Psoas muscle (tissue), 8 donors: ENCODE measurements at places on chromosomes 16 and 17. TPM values are rescaled to one million over a fixed set of nuclear protein-coding genes. Genes with fewer than 3 reads are reported as not detected.

- no peak for DNase-seq
Measured at GRCh38 chr16:67877064-67877463, 4.2 kb downstream of the EDC4 start.

- peak; percentile 53 for DNase-seq
Measured at GRCh38 chr16:89268987-89269735, 51.7 kb downstream of the ZNF778 start.

The KRT34 gene
- not detected for total RNA-seq

- no peak for DNase-seq
Measured at GRCh38 chr17:63764716-63765115, 8.7 kb downstream of the CCDC47 start.

GRCh38 chr16:50371936-50372595, 3.3 kb upstream of the BRD7 start:
- no peak for DNase-seq

DNA sequence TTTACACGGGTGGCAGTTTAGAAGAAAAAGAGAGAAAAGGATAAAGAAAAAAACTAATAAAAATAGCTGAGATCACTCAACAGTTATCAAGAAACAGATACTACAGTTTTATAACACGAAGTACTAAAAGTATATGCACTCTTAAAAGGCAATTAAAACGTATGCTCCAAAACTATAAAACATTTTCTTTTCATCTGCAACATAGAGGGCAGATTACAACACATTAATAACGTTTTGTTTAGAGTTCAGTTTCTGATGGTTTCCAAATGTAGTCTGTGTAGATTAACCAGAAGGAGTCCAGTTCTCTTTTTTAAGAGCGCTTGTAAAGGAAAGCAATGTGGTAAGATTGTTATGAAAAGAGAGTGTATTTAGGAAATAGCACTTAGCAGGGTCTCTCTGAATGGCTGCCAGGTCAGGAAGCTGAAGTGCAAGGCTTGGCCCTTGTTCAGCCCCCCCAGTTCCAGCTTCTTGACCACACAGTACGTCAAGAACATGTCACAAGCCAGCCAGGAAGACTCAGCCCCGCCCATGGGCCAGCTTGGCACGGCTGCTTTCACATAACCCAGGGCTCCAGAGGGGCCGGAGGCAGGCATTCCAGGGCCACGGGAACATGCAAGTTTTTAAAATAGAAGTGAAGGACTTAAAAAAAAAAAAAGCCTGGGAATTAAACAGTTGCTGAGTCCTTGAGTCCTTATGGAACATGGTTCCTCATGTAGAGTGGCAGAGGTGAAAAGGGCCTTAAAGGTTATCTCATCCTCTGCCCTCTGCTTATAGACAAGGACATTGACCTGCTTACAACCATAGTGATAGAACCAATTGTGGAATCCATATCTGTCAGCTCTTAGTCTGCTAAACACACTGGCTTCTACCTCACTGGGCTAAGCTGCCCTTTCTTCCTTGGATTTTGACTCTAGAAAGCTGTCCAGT, 147.4 kb upstream of the TBX2 start:
- DNase-seq = peak; percentile 88

- no peak for DNase-seq
Measured at GRCh38 chr16:89707695-89708094, 6.2 kb upstream of the SPATA2L start.

The CCL7 gene
- total RNA-seq = 0.28 TPM

GRCh38 chr17:75514299-75514918, 928 bp downstream of the CASKIN2 start:
- DNase-seq = no peak

The SCIMP gene
- 0.74 TPM for total RNA-seq

The CENPV gene
- total RNA-seq = 33.5 TPM

DNA sequence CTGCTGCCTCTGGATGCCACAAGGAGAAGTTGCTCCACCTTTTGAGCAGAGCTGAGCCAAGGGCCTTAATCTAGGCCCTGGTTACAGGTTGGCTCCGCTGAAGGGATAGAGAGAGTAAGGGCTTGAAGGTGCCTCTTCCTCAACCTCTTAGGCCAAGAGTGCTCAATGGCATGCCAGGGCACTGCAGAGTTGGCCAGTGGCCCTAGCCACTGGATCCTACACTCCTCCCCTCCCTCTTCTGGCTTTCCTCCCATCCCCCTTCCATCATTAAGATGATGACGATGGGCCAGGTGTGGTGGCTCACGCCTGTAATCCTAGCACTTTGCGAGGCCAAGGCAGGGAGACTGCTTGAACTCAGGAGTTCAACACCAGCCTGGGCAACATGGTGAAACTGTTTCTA, 50.5 kb downstream of the MYO18A start:
- DNase-seq = no peak

DNA sequence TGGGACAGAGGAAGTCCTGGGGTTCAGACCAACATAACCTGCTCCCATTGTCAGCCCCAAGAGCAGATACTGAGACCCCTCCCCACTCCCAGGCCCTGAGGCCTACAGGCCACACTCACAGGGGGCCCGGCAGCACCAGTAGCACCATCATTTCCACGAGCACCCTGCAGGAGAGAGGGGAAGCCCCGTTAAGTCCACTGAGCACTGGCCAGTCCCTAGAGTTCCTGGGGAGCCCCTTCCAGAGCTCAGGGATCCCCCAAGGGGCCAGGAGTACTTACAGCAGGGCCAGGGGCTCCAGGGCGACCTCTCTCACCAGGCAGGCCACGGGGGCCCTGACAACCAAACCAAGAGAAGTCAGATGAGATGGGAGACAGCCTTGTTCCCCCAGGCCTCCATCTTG, 5.4 kb downstream of the COL1A1 start:
- peak; percentile 39 for DNase-seq

The CCL8 gene
- not detected for total RNA-seq

DNA sequence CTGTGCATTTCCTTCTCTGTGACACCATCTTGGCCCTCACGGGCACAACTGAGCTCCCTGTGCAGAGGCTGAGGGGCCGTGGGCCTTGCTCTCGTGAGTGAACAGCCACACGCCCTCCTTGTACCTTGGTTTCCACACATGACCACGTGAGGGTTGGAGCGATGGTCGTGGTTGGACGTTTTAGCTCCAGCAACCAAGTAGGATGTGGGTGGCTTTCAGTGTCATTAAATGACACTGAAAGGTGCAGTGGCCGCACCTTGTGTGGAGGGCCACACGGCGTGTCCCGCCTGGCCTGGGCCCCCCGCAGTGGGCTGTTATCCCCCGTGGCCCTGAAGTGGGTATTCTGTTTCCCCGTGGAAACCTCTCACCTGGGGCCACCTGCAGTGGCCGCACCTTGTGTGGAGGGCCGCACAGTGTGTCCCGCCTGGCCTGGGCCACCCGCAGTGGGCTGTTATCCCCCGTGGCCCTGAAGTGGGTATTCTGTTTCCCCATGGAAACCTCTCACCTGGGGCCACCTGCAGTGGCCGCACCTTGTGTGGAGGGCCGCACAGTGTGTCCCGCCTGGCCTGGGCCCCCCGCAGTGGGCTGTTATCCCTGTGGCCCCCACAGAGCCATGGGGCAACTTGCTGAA, 28.2 kb downstream of the ACSF3 start:
- DNase-seq = no peak

DNA sequence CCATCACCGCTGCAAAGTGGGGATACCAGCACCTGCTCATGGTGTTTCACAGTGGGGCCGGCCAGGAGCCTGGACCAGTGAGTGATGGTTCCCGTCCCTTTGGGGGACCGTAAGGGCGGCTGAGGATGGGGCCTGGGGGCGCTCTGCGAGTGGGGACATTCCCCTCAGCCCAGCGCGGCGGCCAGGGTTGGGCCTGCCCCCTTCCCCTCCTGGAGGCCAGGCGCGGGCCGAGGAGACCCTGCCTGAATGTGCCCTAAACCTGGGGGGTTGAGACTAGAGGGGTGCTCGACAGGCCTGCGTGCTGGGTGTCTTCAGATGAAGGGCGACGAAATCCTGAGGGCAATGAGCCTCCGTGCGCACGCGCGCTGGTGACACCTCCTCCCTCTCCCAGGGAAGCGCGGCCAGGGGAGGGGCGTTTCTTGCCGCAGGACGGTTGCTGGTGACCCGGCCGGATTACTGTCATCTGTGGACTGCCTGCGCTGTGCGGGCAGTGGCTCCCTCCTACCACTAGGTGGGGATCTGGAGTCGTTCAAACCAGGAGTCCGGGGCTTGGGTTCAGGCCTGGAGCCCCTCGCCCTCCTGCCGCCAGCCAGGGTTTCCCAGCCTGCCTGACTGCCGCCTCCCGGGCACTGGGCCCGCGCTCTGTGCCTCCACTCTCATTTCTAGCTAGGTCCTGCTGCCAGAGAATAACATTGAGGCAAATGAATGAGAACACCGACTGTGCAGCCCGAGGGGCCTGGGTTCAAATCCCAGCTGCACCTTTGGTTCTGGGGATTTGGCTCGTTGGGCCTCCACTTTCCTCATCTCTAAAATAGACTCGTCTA, 17.1 kb downstream of the TBX2 start:
- peak; percentile 93 for DNase-seq

DNA sequence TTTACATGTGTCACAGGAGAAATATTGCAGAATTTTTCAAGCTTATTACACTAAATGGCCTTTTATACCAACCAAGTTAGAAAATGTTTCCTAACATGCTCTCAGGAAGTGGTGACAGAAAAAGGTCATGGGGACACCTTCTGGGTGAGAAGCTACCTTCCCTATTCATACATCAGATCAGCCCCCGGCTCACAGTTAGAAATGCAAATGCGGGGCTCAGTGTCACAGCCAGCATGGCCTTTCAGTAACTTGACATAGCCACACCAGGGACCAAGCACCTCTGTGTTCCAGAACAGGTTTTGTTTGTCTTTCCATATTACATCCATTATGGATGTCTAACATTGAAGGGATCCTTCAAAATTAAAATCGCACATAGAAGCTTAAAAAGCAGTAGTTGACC, 59.5 kb downstream of the CHD9NB start:
- DNase-seq = no peak

- DNase-seq = no peak
Measured at GRCh38 chr17:74545843-74546230, at the start of gene CD300C. TSS of gene CD300C (minus strand) at chr17:74546115. CDS start at chr17:74545782, 333 bp downstream.

DNA sequence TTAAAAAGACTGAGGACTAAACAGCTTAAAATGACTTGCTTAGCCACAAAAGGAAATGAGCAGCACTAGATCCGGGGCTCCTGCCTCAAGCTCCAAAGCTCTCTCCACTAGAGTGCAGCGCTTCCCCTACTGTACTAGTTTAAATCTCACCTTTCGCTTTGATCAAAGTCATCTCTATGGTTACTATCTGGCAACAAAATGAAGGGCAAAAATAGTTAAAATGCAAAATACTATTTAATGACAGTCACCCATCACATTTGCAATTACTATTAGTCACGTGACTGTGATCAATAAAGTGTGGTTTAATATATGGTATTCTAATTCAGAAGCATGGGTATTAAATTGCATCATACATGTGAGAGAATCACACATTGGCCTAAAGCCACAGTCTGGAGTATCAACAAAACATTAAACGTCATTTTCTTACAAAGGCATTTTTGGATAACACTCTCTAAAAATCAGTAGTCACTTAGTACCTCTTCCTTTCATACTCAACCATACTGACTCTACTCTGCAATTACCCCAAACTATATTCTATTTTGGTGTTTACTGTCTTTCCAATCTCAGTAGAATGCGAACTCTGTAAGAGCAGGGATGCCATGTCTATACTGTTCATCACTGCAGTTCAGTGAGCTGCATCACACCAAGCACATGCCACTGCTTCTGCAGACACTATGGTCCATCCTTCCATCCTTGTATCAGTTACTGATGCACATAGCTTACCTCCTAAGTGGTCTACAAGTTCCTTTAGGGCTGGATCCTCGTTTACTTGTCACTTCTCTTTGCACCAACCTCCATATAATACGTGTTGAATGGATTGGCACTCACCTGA, 6.2 kb downstream of the PSMD12 start:
- no peak for DNase-seq

- DNase-seq = no peak
Measured at GRCh38 chr17:78804777-78805176, 22.7 kb upstream of the CYTH1 start.

The KRT23 gene
- total RNA-seq = 0.25 TPM
